Hindlimb muscle (tissue), 1 donor: ENCODE measurements at places on chromosomes 16 and 17. TPM values are rescaled to one million over a fixed set of nuclear protein-coding genes. Genes with fewer than 3 reads are reported as not detected.

MAFG gene
- polyA plus RNA-seq, result 16.3 TPM

C1QL1 gene
- 1.5 TPM for polyA plus RNA-seq

DNA sequence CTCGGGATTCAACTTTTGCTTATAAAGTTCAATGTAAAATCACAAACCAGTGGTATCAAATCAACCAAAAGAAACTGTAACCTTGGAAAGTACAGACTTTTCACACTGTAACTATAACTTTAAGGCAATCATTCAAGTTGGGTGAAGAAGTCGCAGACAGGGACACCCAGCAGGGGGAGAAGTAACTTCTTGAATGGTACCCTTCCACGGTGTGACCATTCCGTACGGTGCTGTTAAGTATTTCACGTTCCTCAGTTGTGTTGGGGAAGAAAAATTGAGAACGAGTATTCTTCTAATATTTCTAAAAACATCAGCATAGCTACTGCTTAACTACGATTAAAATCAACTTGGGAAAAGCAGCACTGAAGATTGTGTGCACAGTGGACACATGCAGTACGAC lies 55.8 kb downstream of the MYH10 start:
- DNase-seq, result no peak

CISD3 gene
- 16.8 TPM for polyA plus RNA-seq

MT4 gene
- not detected for polyA plus RNA-seq

- no peak for DNase-seq
Observed at GRCh38 chr16:20847550-20847949, 41.2 kb downstream of the REXO5 start.

DNA sequence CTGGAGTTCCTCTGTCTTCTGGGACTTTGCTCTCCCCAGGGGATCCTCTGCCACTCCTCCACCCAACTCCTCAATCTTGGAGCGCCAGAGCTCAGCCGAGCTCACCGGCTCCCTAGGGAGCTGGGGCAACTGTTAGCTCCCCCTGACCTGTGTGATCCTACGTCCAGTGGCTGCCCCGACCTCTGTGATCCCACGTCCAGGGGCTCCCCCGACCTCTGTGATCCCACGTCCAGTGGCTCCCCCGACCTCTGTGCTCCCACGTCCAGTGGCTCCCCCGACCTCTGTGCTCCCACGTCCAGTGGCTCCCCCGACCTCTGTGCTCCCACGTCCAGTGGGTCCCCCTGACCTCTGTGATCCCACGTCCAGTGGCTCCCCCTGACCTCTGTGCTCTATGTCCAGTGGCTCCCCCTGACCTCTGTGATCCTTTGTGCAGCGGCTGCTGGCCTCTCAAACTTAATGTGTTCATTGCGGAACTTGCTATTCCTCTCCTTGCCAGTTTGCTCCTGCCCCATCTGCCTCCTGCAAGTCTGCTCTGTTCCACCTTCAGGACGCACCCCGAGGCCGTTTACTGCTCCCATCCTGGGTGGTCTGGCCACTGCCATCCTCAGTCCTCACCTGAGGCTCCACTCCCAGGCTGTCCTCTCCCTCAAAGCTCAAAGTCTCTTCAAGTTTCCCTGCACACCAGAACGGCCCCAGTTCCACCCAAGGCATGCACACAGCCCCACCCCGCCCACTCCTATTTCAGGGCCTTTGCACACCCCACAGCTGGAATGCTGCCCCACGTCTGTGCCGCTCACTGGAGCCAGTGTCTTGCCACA lies 2.8 kb downstream of the VPS9D1 start:
- no peak for DNase-seq

CCDC200 gene
- 11.2 TPM for polyA plus RNA-seq
